ENCODE measurements at places on chromosomes 11 and 22.

DNA sequence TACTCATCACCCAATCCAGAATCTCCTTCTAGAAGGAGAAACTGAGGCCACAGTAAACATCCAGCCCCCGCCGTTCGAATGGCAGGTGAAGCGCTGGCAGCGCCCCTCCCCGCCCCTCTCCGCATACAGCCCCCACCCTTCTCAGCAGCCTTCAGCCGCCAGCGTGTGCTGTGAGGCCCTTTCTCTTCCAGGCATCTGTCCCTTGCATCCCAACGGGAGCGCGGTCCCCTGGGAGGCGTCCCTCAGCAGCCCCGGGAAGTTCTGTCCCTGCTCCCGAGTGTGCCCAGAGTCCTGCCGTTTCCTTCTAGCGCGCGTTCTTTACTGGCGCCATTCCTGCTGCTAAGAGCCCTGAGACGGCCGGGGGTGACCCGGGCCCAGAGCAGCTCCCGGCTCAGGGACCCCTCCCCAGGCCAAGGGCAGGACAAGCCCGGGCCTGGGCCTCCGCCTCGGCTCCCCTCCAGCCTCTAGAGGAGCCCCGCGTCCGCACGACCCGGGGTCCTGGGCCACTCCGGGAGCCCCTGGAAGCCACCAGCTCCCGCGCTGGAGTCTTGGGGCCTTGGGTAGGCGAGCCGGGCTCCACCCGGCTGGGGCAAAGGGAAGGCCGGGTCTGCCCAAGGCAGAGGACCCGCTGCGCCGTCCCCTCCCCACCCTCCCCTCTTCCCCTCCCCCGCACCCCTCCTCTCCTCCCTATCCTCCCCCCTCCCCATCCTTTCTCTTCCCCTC is 450.4 kb downstream of the OPCML start:
- no peak for DNase-seq
- H3K4me3 ChIP-seq, result no peak overlapping the region
- H3K27ac ChIP-seq, result no peak overlapping the region
- H3K4me1 ChIP-seq, result no peaks in the 10 kb centered on the region
- peaks cover 13% of the 10 kb centered on the region for H3K27me3 ChIP-seq

DNA sequence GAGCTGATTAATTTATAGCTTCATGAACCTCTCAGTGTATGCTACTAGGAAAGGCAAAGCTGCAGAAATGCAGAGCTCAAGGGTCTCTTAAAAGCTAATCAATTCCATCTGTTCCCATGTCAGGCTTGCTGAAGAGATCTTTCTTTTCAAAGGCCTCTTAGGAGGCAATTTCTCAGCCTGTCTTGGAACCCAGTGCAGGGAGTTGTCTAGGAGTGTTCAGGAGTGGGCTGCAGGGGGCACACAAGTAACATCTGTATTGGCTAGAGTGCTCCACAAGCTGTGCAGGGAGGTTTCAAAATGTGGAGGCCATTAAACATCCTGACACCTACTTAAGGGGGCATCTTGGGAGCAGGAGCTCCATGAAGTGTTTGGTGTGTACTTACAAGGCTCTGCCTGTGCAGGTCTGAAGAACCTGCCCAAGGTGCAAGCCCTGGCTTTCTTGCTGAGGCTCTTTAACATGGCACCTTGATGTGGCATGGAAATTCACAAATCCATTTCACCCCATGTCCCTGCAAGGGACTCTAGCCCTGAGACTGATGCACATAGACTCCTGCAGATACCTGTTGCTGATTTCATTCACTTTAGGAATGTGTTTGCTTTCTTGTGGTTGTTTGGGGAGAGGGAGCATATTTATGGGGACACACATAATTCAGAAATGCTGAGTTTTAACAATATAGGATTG is 134.7 kb downstream of the ME3 start:
- no peak overlapping the region for H3K27ac ChIP-seq
- no peaks in the 10 kb centered on the region for H3K27me3 ChIP-seq
- no peak for DNase-seq
- no peaks in the 10 kb centered on the region for H3K4me1 ChIP-seq
- no peaks in the 10 kb centered on the region for H3K36me3 ChIP-seq
- H3K4me3 ChIP-seq, result no peak overlapping the region

GRCh38 chr11:19792510-19792909 is 79.9 kb downstream of the NAV2 start:
- H3K27ac ChIP-seq, result no peak overlapping the region
- H3K36me3 ChIP-seq, result no peaks in the 10 kb centered on the region
- no peaks in the 10 kb centered on the region for H3K4me1 ChIP-seq
- H3K27me3 ChIP-seq, result no peaks in the 10 kb centered on the region
- DNase-seq, result no peak

- no peaks in the 10 kb centered on the region for H3K4me1 ChIP-seq
- H3K27me3 ChIP-seq, result no peaks in the 10 kb centered on the region
- H3K4me3 ChIP-seq, result no peak overlapping the region
- H3K36me3 ChIP-seq, result no peaks in the 10 kb centered on the region
- H3K27ac ChIP-seq, result no peak overlapping the region
These were observed 43.8 kb downstream of the MAP6 start for GRCh38 chr11:75625021-75625420.

DNA sequence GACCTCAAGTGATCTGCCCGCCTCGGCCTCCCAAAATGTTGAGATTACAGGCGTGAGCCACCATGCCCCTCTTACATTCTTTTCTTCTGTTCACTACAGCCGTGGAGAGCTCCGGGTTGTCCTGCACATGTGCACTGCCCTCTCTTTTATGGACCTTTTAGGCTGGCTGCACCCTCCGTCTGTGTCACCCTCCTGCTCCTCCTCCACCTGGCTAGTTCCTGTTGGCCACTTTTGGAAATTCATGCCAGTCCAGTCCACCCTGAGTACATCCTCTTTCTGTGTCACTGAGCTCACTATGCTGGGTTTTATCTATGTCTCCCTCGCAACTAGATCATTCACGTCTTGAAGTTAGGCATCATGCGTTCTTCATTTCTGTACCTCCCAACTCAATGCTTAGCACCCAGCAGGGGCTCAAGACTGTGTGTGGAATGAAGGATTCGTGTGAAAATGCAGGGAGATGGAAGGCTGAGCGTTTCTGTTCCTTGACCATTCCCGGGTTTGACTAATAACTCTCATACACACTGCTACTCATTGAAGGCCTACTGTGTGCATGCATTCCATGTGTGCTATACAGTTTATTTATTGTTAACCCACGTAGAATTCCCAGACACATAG is 60.6 kb downstream of the PTPRJ start:
- no peaks in the 10 kb centered on the region for H3K27me3 ChIP-seq
- no peak overlapping the region for H3K4me3 ChIP-seq
- no peak for DNase-seq
- H3K4me1 ChIP-seq, result peaks cover 25% of the 10 kb centered on the region

GRCh38 chr22:30285176-30285845 is 4.0 kb downstream of the CASTOR1 start:
- H3K4me1 ChIP-seq, result peaks cover 5% of the 10 kb centered on the region
- no peak overlapping the region for H3K4me3 ChIP-seq
- DNase-seq, result no peak
- no peak overlapping the region for H3K27ac ChIP-seq

DNA sequence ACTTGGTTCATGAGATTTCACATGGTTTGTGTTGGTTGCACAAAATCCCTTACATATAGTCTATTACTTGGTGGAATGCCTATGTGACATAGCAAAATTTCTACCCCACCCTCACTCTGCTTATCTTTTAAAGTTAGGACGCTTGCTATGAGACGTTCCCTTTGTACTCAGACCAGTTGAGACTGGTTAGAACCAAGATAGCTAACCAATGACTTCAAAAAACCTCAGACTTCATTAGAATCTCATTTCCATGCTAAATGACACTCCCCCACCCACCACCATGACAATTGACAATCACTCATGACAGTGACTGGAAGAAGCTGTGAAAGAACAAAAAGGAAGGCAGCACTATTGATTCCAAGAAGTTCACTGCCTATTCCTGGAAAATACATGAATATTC is 313.6 kb downstream of the ETS1 start:
- H3K4me3 ChIP-seq, result no peak overlapping the region
- no peaks in the 10 kb centered on the region for H3K36me3 ChIP-seq
- no peaks in the 10 kb centered on the region for H3K4me1 ChIP-seq
- H3K27me3 ChIP-seq, result no peaks in the 10 kb centered on the region

GRCh38 chr11:95085117-95085816 is 4.4 kb upstream of the ENDOD1 start:
- H3K27me3 ChIP-seq, result no peaks in the 10 kb centered on the region
- no peaks in the 10 kb centered on the region for H3K4me1 ChIP-seq
- no peak overlapping the region for H3K27ac ChIP-seq
- DNase-seq, result no peak

DNA sequence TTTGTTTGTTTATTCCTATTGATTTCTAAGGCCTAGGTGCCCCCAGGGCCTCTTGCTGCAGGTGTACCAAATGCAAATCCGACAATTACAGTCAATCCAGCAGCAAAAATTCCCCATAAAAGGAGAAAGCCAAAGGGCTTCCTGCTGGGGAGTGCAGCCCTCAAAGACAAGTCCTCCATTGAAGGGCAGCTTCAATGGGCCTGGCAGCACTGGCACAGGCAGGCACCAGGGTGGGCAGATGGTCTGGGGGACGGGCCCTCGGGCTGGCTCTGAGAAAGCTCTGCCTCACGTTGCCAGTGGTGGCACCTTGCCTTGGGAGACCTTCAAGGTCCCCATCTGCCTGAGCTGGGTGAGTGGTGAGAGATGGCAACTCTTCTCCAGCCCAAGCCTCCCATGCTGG is 128.0 kb downstream of the DSCAML1 start:
- H3K4me1 ChIP-seq, result no peaks in the 10 kb centered on the region
- no peaks in the 10 kb centered on the region for H3K27me3 ChIP-seq
- H3K4me3 ChIP-seq, result no peak overlapping the region
- no peaks in the 10 kb centered on the region for H3K36me3 ChIP-seq
- DNase-seq, result no peak

- no peaks in the 10 kb centered on the region for H3K27me3 ChIP-seq
- DNase-seq, result no peak
- H3K4me3 ChIP-seq, result no peak overlapping the region
- no peak overlapping the region for H3K27ac ChIP-seq
These were observed 16.0 kb downstream of the PIM3 start for GRCh38 chr22:49976439-49977175.

GRCh38 chr11:3835751-3836150 is 5.0 kb downstream of the RHOG start:
- no peak overlapping the region for H3K4me3 ChIP-seq
- DNase-seq, result no peak
- H3K27me3 ChIP-seq, result no peaks in the 10 kb centered on the region
- H3K36me3 ChIP-seq, result no peaks in the 10 kb centered on the region

- no peak for DNase-seq
- no peaks in the 10 kb centered on the region for H3K4me1 ChIP-seq
- no peak overlapping the region for H3K27ac ChIP-seq
These were observed 6.8 kb upstream of the SUN2 start for GRCh38 chr22:38762551-38762983.

- H3K4me3 ChIP-seq, result no peak overlapping the region
- H3K36me3 ChIP-seq, result no peaks in the 10 kb centered on the region
- no peaks in the 10 kb centered on the region for H3K27me3 ChIP-seq
- no peaks in the 10 kb centered on the region for H3K4me1 ChIP-seq
These were observed 106.2 kb downstream of the LRRC32 start for GRCh38 chr11:76564364-76564763.

DNA sequence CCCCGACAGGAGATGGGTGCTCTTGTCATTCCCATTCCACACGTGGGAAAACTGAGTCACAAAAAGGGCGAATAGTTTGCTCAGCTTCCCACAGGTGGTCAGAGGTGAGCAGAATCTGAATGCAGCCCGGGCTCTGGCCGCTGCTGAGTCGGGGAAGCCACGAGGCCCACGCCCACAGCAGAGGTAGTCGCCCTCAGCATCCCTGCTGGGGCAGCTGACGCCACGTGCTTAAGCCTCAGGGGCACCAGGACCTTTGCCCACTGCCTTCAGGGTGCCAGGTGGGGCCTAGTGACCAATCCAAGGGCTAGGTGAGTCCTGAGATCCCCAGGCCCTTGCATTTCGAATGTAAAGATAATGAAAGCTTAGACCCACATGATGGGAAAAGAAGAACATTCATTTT is 24.2 kb upstream of the ARFGAP3 start:
- no peak overlapping the region for H3K4me3 ChIP-seq
- DNase-seq, result no peak
- no peak overlapping the region for H3K27ac ChIP-seq
- peaks cover 3% of the 10 kb centered on the region for H3K4me1 ChIP-seq
- no peaks in the 10 kb centered on the region for H3K27me3 ChIP-seq

GRCh38 chr22:22546490-22546889 is 12.6 kb downstream of the PRAME start:
- no peak for DNase-seq
- no peaks in the 10 kb centered on the region for H3K36me3 ChIP-seq
- H3K4me1 ChIP-seq, result no peaks in the 10 kb centered on the region
- no peak overlapping the region for H3K4me3 ChIP-seq

DNA sequence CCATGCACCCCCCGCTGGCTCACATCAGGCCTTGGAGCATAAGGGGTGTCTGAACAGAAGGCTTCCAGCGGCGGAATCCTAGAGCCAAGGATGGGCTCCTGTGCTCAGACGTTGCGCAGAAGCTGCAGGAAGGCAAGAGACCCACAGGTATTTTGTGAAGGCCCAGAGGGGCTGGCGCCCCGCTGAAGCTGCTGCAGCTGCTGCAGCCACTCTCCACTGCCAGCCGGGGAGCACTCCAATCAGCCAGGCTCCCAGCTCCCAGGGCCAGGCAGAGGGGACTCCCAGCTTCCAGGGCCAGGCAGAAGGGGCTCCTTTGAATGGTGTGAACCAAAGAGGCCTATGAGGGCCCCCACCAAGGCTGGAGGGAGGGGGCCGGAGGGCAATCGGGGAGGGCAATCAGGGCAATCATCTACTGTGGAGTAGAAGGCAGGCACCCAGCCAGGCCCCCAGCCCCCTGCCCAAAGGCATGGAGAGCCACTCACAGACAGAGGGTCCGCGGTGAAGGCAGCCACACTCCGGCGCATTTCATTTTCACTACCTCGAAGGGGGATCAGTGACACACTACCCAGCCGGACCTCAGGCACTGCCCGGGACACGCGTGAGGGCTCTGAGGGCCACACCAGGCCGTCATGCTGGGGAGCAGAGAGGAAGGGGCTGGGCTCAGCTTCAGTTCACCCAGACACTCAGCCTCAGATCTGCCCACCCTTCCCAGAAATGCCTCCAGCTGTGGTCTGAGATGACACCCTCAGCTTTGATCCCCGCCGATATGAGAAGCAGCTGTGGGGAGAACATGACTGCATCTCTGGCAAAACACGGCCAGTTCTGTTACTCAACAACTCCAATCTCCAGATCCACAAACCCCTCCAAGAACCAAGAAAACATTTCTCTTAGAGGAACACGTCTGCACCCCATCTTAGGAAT is 11.6 kb upstream of the PDE2A start:
- H3K27ac ChIP-seq, result no peak overlapping the region
- DNase-seq, result no peak
- H3K4me1 ChIP-seq, result no peaks in the 10 kb centered on the region
- no peak overlapping the region for H3K4me3 ChIP-seq
- no peaks in the 10 kb centered on the region for H3K27me3 ChIP-seq

GRCh38 chr11:104653407-104653806 is 244.9 kb downstream of the CASP12 start:
- H3K36me3 ChIP-seq, result no peaks in the 10 kb centered on the region
- no peak overlapping the region for H3K27ac ChIP-seq
- no peak overlapping the region for H3K4me3 ChIP-seq
- H3K27me3 ChIP-seq, result no peaks in the 10 kb centered on the region
- no peak for DNase-seq
- H3K4me1 ChIP-seq, result no peaks in the 10 kb centered on the region

Data from prostate gland (tissue), 2 donors.